Stimulated activated CD4-positive, alpha-beta T cell treated with anti-CD3 and anti-CD28 coated beads, Interleukin-4, amount 100 ng/mL, for 48 hours (primary cell): ENCODE measurements at places on chromosomes 7 and 10.

- no peak for DNase-seq
Measured at GRCh38 chr10:73840403-73841060, 29.1 kb upstream of the NDST2 start.

GRCh38 chr10:101235766-101236165 lies 6.5 kb upstream of the LBX1 start:
- DNase-seq: no peak

DNA sequence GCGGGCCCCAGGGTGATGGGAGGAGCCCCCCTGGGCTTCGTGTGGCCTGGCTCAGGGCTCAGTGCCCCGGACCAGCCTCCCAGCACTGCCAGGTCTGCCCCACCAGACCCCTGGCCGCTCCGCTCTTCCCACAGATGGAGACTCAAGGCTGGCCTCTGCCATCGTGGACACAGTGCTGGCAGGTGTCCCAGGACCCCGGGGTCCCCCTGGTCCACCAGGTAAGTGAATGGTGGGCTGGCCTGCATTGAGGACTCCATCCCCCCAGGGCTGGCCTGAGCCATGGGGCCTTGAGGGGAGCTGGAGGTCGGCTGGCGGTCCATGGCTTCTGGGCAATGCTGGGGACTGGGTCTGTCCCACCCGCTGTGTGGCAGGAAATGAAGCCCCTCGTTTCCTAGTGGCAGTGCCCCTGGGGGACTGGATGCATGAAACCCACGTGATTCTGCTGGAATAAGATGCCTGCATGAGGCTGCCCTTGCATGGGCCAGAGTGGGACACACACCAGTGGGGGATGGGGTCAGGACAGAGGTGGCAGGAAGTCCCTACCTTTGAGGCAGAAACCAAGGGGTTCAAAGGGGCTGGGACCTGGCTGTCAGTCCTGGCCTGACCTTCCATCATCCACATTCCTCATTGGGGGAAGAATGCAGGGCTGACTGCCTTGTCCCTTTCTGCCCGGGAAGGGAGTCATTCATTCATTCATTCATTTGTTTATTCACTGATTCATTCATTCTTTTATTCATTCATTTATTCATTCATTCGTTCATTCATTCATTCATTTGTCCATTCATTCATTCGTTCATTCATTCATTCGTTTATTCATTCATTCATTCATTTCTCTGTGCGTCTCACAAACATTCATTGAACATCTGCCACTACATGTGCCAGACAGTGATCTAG lies 81.8 kb downstream of the MYL10 start:
- no peak for DNase-seq

DNA sequence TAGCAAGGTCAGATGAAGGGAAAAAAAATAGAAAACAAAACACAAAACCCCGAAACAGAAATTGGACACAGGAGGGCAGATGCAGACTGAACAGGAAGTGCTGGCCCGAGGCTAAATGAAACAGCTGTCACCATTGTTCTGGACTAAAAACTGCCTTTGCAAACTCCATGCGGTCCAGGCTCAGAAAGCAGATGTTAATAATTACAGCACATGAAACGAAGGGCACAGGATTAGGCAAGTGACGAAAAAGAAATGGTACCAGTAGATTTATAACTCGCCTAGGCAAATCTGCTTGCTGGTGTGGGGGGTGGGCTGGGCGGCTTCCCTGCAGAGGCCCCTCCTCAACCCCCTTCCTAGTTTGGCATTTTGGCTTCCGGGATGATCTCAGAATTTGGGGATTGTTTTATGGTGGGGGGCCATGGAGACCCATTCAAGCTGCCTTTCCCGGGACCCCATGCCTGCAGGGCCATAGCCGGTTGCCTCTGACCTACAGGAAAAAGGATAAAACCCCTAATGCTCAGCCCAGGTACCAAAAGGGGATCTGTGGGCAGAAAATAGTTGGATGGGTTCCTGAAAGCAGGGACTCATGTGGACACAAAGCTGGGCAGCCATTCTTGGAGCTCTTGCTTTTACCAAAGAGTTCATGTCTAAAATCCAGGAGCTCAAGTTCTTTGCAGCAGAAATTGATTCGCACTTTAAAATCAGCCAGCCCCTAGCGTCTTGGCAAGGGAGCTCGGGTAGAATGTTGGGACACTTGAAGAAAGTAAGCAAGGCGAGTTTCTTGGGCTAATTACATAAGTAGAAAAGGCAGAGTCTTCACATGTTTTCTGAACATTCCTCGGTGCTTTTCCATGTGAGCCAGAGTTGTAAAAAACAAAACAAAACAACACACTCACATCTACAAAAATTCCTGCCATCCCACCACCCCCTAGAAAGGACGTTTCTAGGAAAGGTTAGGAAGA lies 39.0 kb upstream of the EMX2 start:
- no peak for DNase-seq

DNA sequence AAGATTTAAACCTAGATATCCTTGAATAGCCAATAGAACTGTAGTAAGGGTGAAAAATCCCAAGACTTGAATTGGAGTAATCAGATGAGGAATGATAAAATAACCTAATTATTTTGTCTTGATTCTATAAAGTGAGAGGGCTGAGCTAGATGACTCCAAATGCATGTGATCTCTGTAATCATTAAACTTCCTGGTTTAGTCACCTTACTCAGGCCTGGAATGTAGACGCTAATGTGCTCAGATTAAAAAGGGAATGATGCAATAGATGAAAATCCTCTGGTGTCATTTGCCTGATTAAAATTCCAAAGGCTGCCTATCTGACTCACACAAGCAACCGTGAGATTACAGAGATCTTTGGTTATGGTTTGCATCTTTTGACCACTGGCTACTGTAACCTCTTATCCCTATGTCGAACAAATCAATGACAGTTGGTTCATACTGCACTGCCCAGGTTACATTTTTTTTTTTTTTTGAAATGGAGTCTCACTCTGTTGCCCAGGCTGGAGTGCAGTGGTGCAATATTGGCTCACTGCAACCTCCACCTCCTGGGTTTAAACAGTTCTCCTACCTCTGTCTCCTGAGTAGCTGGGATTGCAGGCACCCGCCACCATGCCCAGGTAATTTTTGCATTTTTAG lies 2.9 kb upstream of the HKDC1 start:
- DNase-seq: no peak
